GM06990 (cell line): ENCODE measurements at places on chromosomes 1 and 21.

GRCh38 chr1:9766759-9767442 lies 56.9 kb downstream of the CLSTN1 start:
- DNase-seq: no peak

DNA sequence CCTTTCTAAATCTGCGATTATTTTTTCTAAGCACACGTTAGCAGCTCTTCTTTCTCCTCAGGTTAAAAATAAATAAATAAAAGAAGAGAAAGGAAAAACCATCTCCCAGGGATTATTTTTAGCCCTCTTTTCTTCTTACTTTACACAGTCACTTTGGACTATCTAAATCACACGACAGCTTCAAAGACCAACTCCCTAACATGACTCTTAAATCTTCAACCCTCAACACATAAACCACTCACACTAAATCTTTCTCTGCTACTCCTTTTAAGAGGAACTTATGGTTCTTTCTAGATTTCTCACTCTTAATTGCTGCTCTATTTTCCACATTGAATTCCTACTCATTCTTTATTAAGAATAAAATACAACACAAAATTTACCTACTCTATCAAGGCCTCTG lies 1095.0 kb upstream of the B3GALT2 start:
- DNase-seq: no peak

GRCh38 chr1:16387201-16388188 lies 20.5 kb downstream of the SZRD1 start:
- peak; percentile 51 for DNase-seq

- no peak for DNase-seq
These were observed 99.3 kb downstream of the CEP350 start for GRCh38 chr1:180053594-180054567.

DNA sequence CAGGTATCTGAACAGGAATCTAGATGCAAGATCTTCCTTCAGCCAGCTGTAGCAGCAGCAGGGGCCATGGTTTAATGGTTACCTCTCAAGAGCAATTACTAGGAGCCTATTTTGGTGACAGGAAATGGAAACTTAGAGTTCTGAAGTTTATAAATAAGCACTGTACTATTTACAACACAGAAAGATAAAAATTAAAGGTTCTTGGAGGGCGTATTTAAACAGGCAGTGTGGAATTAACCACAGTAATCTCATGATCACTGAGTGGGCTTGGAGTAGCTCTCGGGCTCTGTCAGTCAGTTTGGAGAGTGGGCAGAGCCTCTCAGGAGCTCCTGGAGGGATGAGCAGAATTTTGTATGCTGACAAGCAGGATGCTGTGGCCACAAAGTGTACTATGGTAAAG lies 10.2 kb upstream of the FCRL5 start:
- DNase-seq: no peak

- peak; percentile 6 for DNase-seq
These were observed 416.4 kb downstream of the PTBP2 start for GRCh38 chr1:97137862-97138514.

DNA sequence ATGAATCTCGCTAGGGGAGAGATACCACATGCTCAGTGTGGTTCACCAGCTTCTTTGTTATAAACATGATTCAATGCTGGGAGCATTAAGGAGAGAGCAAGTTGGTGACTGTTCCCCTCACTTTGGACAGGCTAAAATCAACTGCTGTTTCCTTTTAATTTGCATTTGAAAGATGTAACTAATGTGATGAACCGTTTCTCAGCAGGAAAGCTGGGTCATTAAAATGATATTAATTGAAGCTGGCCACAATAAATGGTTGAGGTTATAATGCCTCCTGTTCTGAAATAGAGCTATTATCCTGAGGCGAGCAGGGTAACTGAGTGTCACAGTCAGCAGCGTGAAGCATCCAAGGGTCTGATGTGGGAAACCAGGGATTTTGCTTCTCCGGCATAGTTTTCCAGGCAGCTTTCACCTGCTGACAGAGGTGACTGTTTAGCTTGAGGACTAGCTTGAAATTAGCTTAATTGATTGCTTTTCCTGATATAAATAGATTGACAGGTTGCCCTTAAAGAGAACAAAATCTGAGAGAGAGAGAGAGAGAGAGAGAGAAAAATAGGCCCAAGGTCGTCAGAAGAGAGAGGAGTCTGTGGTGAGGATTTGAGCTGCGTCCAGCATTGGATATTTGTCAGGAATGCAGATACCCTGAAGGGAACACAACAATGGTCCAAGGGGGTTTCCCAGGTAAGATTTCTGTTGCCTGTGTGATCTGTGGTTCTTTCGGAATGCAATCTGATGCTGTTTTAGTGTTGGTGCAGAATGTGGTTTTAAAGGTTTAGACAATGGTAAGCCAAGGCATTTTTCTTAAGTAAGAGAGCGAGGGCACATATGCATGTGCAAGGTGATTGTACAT lies 209.7 kb downstream of the PATJ start:
- no peak for DNase-seq

- DNase-seq: no peak
These were observed 58.0 kb upstream of the SGIP1 start for GRCh38 chr1:66475940-66476339.

DNA sequence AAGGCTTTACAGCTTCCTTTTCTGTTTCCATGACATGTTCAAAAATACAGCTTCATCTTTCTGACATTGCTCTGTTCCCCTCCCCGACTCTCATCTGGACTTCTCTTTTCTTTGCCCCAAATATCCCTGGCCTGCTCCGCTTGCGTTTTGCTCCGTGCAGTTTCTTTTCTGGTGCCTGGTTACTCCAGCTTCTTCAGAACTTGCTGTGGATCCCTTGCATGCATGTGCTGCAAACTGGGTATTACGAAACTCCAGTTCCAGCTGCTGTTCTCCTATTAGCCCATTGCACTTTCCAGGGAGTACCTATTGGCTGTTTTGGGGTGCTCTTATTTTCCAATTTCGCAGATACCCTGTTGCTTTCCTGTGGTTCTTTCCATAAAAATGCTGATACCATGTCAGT lies 9.9 kb upstream of the NDC1 start:
- no peak for DNase-seq

DNA sequence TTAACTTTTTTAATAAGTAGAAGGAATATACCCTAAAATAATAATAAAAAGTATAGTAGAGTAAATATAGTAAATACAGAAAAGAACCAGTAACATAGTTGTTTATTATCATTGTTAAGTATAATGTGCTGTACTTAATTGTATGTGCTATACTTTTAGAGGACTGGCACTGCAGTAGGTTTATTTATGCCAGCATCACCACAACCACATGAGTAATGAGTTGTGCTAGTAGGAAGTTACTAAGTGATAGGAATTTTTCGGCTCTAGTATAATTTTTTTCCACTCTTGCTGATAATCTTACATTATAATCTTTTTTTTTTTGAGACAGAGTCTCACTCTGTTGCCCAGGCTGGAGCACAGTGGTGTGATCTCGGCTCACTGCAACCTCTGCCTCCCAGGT lies 71.6 kb downstream of the IVNS1ABP start:
- DNase-seq: no peak
